ENCODE measurements at places on chromosomes 12 and 14.

GRCh38 chr12:20646239-20646827, 48.8 kb upstream of the SLCO1C1 start:
- DNase-seq: no peak

DNA sequence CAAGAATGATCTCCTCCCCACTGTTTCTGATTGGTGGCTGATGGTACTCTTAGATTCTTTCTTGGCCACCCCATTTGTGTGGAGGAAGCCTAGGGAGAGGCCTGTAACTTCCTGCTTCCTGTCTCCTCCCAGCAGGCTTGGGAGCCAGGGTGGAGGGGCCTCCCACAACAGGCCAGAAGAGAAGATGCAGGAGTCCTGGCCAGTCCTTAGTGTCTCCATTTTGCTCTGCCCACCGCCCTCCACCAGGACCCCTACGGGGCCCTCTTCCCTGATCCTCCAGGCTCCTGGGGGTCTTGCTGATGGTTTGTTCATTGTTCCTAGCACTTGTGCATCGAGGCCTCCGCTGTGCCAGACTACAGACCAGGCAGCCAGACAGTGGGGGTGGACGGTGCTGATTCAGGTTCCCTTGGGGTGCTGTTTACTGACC, 6.8 kb downstream of the TSPAN9 start:
- DNase-seq: no peak

- DNase-seq: no peak
Measured at GRCh38 chr12:14935031-14935430, 3.3 kb downstream of the ERP27 start.

- DNase-seq: no peak
Measured at GRCh38 chr14:94501588-94502516, 7.4 kb downstream of the SERPINA12 start.

- no peak for DNase-seq
Measured at GRCh38 chr14:105860615-105861580, 334.5 kb downstream of the TMEM121 start.

DNA sequence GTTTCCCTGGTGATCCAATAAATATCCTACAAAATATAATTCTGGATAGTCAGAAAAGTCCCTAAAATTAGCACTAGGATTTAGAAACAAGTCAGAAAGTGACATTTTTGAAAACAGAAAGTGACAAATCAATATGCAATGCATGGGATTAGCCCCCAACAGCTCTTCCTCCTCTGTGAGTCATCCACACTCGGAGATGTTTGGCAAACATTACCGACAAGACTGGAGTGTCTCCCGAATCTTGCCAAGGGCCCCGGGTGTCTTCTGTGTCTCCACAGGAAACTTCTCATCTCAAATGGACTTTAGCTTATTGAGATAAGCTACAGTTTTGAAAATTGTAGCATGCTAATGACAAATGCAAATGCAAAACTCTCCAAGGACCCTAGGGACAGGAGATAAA, 398.9 kb upstream of the CCDC196 start:
- DNase-seq: no peak

DNA sequence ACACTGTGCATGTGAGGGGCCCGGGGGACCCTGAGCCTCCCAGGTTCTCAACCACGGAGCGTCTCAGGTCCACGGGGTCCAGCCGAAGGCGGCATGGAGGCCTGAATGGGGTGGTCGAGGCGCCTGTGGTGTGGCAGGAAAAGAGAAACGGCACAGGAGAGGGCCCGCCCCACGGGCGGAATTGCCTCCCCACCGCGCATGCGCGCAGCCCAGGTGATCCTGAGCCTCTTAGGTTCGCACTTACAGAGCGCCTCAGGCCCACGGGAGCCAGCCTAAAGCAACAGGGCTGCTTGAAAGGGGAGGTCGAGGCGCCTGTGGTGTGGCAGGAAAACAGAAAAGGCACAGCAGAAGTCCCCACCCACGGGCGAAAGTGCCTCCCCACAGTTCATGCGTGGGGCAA, 311.0 kb downstream of the ALG10 start:
- no peak for DNase-seq

GRCh38 chr14:95294320-95294719, 25.4 kb downstream of the CLMN start:
- DNase-seq: no peak

GRCh38 chr12:6288235-6288634, 22.2 kb upstream of the PLEKHG6 start:
- DNase-seq: no peak

- DNase-seq: no peak
Measured at GRCh38 chr12:55965240-55965639, 602 bp downstream of the PMEL start.

DNA sequence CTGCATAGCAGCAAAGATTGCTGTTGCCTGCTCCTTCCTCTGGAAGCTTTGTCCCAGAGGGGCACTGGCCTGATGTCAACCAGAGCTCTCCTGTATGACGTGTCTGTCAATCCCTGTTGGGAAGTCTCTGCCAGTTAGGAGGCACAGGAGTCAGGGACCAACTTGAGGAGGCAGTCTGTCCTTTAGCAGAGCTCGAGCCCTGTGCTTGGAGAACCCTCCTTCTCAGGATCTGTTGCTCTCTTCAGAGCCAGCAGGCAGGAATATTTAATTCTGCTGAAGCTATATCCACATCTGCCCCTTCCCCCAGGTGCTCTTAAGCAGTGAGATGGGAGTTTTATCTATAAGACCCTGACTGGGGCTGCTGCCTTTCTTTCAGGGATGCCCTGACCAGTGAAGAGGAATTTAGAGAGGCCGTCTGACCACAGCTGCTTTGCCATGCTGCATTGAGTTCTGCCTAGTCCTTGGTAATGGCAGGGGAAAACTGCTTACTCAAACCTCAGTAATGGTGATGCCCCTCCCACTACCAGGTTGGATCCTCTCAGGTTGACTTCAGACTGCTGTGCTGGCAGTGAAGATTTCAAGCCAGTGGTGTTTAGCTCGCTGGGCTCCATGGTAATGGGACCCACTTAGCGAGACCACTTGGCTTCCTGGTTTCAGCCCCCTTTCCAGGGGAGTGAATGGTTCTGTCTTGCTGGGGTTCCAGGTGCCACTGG, 218.6 kb upstream of the SLC38A2 start:
- no peak for DNase-seq

- no peak for DNase-seq
Measured at GRCh38 chr12:9902539-9903228, 21.4 kb downstream of the KLRF2 start.

DNA sequence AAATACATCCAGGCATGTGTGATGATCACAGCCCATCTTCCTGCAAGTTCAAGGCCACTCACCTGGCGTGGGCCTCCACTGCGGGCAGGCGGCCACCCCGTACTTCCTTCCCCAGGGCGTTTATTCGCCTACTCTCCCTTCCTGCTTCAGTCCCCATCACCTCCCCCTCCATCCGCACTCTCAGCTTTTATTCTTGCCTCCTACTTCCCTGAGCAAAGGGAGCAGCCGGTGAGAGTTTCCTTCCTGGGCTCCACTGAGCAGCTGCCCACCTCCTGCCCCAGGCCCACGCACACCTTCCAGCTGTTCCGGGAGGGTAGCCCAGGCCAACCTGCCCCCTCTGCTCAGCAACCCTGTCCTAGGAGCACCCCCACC, 4.1 kb downstream of the CYP46A1 start:
- no peak for DNase-seq

DNA sequence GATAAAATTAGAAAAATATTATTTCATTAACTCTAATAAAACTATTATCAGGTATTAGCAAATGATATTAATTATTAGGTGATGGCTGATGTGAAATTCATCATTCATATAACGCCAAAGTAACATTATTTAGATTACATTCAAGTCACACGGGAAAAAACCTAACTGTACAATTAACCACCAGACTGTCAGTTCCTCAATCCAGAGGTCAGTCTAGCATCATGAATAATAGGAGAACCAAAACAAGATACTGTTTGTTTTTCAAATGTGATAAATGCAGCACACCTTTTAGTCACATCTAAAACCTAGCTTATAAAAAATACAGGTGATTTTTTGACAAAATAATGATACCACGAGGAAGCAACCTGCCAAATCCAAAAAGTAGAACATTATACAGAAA, 19.6 kb downstream of the SENP1 start:
- no peak for DNase-seq

DNA sequence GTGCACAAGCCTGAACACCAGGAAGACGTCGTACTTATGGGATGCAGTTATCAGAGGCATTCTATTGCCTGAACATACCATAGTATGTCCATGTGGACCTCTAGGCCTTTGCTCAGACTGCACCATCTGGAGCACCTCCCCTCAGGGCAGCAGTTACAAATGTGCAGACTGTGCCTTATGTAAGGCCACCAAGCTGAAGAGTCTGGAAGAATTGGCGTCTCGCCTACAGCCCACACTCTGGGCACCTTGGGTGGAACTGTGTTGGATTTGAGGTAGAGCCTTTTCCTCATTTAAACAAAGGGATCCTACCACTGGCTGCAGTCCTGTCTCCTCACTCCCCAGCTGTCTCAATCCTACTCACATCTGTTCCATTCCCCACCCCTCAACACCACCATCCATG, 204.3 kb upstream of the FRMD6 start:
- DNase-seq: no peak

- no peak for DNase-seq
Measured at GRCh38 chr12:70645494-70646317, 8.5 kb upstream of the PTPRB start.

- DNase-seq: no peak
Measured at GRCh38 chr14:79571366-79571765, 639.9 kb downstream of the DIO2 start.

DNA sequence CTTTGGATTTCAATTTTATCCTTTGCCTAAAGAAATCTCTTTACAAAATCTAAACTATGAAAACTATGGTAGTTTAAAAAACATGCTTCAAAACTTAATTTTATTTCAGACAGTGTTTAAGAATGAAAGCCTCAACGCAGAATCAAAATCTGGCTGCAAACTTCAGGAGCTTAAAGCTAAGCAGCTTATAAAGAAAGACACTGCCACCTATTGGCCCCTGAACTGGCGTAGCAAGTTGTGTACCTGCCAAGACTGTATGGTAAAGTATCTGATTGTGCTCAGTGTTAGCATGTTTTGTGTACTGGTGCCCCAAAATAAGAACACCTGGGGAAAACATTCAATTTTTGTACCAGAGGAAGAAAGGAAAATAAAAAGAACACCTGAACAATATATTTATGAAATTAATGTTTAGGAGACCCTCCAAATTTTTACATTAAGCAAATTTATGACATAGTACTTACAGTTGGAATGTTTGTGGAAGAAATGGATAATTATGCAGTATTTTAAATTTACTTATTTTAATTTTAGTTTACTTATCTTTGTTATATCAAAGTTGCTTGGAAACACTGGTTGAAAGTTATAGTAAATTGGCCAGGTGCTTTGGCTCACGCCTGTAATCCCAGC, 12.2 kb downstream of the UBR7 start:
- no peak for DNase-seq

GRCh38 chr12:69099201-69099837, 140.1 kb upstream of the CPSF6 start:
- DNase-seq: no peak

DNA sequence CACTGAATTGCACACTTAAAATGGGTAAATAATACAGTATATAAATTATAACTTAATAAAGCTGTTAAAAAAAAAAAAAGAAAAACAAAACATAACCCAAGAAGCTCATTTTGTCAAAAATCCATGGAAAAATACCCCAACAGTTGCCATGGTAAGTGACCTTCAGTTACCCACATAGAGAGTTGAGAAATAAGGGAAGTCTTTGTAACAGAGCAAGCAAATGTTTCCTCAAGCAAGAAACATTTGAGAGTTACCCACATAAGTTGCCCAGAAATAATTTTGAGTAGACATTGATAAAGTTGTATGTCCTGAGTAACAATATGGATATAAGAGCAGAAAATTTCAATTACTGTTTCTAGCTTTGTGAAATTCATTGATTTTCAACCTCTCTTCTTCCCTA, 227.4 kb downstream of the CCDC59 start:
- no peak for DNase-seq

- DNase-seq: no peak
Measured at GRCh38 chr12:18454330-18454729, 193.0 kb downstream of the PIK3C2G start.

DNA sequence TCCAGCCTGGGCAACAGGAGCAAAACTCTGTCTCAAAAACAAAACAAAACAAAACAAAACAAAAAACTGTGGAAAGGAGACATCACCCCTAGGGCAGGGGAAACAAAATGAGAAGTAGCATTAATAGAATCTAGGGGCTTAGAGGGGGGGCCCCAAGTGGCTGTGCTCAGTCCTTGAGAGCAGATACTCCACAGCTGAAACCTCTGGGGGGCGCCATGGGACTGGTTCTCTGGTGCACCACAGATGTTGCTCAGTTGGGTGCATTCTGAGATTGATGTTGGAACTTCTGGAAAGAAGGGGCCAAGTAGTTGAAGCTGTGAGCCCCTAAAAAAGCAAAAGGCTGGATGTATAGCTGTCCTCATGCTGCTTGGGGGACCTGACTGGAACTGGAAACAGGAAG, 11.8 kb upstream of the SYNE2 start:
- no peak for DNase-seq

- no peak for DNase-seq
Measured at GRCh38 chr12:76462668-76463224, 96.8 kb downstream of the OSBPL8 start.

GRCh38 chr12:26699237-26699636, 133.8 kb downstream of the ITPR2 start:
- DNase-seq: no peak

GRCh38 chr14:55417955-55418354, 6.3 kb upstream of the ATG14 start:
- DNase-seq: no peak

DNA sequence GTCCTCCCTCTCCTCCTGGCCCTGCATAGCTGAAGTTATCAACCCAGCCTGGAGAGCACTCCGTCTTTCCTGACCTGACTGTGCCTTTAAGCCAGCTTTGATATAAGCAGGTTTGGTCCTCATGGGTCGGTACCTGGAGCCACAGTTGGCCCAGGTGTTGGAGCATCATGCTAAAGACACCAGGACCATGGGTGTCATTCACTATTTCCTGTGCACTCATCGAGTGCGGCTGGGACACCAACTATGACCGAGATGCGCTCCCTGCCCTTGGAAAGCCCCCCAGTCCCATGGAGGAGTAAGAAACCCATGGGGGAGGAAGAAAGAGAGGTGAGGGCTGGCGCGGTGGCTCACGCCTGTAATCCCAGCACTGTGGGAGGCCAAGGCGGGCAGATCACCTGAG, 78.9 kb upstream of the CCND2 start:
- DNase-seq: no peak

GRCh38 chr12:80260269-80260668, 160.9 kb downstream of the OTOGL start:
- DNase-seq: no peak
